ENCODE measurements at places on chromosomes 7 and 10.

GRCh38 chr10:60677531-60678129 is 100.6 kb upstream of the CDK1 start:
- no peak for DNase-seq

- DNase-seq, result no peak
These were observed 116.5 kb downstream of the ATXN7L1 start for GRCh38 chr7:105759670-105760550.

DNA sequence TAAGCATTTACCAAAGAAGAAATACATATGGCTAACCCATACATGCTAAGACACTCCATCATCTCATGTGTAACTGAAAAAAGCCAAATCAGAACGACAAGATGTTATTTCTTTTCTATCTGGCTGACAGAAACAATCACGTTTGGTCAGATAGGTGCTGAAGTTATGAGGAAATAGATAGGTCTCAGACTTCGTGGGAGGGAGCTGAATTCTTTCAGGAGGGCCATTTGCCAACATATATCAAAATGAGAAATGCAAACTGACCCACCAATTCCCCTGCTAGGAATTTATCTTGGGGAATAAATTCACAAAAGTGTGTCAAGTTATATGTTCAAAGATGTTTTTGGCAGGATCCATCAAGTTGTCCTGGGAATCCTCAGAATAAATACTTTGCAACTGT is 32.6 kb downstream of the SH3PXD2A start:
- no peak for DNase-seq

DNA sequence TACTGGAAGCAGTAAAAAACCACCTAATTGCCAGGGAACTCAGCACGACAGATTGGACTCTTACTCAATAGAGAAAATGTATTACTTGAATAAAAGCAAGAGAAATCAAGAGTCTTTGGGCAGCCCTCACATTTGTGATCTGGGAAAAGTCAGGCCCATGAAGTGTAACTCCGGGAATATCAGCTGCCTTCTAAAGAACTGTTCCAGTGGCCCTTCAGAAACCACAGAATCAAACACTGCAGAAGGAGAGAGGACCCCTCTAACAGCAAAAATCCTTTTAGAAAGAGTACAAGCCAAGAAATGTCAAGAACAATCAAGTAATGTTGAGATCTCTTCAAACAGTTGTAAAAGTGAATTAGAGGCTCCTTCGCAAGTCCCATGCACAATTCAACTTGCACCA is 540.0 kb upstream of the TEX47 start:
- no peak for DNase-seq

DNA sequence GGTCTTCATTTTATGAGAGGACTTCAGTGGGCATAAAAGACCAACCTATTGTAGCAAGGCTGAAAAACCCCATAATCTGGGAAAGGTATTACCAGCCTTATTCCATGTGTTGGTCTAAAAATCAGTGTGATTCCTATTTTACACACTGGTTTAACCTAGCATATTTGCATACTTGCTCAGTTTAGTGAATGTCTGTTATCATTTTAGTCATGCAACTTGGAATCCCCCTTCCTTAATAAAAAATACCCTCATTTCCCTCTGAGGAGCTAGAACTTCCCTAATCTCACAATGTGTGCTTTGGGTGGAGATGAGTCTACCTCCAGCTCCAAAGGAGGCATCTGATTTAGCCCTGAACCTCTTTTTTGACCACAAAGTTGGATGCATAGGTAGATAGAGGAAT is 312.8 kb upstream of the SORCS1 start:
- no peak for DNase-seq

DNA sequence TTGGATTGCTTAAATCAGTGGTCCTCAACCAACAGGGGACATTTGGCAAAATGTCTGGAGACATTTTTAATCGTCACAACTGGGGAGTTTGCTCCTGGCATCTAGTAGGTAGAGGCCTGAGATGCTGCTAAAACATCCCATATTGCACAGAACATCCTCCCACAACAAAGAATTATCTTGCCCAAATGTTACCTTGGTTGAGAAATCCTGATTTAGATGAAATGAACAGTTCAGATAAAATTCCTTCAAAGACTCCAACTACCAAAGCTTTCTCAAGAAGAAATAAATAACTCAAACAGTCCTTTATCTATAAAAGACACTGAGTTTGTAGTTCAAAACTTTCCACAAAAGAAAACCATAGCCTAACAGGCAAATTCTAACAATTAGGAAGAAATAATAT is 160.9 kb downstream of the SNX13 start:
- DNase-seq, result no peak

- no peak for DNase-seq
These were observed 489.5 kb downstream of the GATA3 start for GRCh38 chr10:8544057-8544380.

- DNase-seq, result no peak
These were observed 150.9 kb downstream of the POLR1F start for GRCh38 chr7:19557726-19558465.

Measured in left forelimb (tissue), 1 donor.